ENCODE measurements at places on chromosomes 4 and X.

DNA sequence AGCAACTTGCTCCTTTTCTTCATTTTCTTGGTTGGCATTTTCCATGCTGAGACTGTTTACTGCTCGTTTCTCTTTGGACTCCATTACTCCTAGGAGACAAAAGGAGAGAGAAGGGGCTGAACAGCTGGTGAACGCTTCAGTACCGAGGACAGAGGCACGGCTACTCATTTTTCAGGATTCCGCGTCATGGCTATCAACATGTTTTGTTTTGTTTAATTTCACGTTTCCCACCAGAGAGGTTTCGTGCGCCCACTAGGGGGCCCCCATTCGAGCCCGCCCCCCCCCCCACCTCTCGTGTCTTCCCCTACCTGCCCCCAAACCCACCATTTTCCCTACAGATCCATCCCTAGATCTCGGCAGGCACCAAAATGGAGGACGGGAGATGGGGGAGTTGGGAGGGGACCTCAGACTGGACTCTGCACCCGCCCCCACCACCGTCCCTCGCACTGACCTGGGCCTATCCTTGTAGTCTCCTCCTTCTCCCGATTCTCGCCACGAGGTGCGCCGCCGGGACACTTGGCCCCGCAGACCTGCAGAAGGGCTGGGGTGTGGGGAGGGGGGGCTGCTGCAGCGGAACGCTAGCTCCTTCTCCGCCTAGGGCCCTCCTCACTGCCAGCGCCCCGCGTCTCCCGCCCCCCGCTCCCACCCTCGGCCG lies 653 bp downstream of the BEX1 start:
- peak; percentile 11 for DNase-seq

DNA sequence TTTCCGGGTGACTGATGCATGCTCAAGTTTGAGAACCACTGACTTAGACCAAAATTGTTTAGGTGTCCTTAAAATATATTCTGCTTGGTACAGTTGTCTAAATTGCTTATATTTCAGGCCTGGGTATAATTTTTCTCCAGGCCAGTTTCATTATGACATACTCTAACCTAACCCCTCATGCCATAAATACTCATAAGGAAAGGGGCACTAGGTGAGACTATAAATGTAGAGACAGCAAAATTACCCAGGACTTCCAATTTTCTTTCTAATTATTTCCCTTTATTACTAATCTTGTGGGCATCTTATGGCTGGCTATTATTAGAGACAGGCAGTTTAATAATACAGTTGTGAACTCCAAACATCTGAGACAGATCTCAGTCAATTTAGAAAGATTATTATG lies 150.2 kb downstream of the RRAGB start:
- DNase-seq: no peak

- DNase-seq: no peak
Measured at GRCh38 chrX:15344106-15344505, 8.8 kb upstream of the PIGA start.

DNA sequence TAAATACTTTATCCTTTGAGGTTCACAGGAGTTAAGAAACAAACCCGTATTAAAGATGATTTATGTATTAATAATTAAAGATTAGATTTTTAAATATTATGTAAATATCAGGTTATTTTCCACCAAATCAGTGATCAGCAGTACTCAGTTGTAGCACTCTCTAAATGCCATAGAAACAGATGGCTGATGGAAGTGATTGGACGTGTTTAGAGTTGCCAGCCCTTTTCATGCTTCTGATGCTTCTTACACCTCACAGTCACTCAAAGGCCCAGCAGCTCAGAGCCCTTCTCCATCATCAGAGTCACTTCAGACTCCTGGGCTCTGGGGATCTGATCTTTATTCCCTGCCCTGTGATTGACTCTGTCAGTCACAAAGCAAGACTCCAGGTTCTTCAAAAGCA lies 170.1 kb upstream of the PGRMC2 start:
- no peak for DNase-seq

DNA sequence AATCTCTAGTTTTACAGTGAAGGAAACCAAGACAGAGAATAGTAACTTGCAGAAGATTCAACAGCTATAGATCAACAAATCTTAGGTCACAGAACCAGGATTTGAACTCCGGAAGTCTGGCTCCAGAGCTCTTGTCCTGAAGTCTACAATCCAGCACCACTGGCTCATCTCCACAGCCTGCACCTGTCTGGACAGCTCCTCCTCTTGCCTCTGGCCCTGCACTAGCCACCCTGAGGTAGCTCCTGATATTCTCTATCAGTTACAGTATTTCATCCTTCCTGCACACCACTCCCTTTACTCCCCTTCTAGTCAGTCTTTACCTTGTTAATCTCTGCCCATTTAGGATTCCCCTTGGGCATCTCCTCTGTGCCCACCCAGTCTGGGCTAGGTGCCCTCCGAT lies 58.1 kb upstream of the LNX1 start:
- DNase-seq: no peak

All from AG10803 (cell line).